ENCODE measurements at places on chromosomes 5 and 9. TPM values are rescaled to one million over a fixed set of nuclear protein-coding genes. Genes with fewer than 3 reads are reported as not detected.

Gene LCP2
- total RNA-seq: not detected

Gene GOLM1
- total RNA-seq: 27.0 TPM

Gene FGF1
- 8.5 TPM for total RNA-seq

Gene SLC34A3
- 0.06 TPM for total RNA-seq
